ENCODE measurements at places on chromosomes 11 and 22.

DNA sequence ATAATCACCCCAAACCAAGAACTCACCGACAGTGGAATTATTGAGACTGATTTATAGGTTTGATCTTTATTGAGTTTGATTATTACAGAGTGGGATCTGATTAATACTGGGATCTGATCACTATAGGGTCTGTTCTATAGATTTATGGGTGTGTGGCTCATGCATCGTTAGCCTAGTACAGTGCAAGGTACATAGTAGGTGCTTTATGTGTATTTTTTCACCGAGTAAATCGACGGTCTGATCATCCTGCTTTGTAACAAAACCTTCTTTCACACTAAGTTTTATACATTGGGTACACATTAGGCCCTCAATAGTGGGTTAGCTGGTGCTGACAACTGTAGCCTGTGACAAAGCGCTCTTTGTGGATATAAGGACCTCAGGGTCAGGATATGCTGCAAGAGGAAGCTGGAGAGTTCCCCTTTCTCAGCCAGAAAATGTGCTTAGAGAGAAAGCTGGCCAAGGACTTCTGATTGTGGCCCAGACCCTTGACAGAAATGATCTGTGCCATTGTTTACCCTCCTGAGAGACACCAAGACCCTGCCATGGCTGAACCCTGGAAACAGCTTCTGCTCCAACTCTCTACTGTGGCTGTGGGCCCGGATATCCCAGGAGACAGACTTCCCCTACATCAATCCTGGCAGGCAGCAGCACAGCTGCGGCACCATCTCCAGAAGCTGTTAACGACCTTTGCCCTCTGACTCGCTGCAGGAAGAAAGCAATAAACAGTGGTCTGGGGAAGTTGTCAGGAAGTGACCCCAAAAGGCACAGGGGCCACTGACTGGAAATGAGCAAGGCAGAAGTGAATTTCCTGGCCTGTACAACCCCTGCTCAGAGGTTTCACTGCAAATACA, 16.1 kb upstream of the TPP1 start:
- peak; percentile 15 for DNase-seq

DNA sequence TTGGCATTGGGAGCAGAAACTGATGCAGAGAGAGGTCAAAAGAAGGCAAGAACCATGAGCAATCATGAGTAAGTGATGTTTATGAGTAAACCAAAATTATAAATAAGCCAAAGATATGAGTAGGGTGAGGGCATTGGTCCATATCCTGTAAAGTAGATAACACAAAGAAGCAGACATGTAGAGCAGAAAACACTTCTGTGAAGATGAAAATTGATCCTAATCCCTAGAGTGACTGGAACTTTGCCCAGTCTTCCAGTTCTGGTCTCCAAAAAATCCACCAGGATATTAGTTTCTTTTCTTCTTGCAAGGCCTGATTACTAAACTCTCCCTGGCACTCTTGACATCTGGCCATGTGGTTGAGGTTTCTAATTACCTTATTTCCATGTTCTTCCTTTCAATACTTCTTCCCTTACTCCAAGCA, 13.7 kb upstream of the DRD2 start:
- DNase-seq, result peak; percentile 48

DNA sequence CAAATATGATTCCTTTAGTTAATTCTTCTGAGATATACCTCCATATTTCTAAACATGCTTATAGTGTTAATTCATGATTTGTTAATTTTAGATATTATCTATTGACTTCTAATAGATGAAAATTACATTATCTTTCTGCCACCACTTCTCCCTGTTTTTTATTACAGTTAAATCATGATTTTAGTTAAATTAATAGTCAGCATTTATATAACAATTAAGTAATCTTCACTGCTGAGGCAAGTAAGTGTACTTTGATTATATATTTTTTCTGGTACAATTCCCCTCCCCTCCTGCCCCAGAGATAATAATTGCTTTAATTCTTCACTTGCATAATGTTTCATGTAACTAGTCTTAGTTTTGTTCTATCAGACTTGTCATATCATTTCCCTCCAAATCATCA, 5.8 kb downstream of the IL17RA start:
- DNase-seq, result no peak

GRCh38 chr11:122085264-122085663, 30.8 kb downstream of the BLID start:
- no peak for DNase-seq

- no peak for DNase-seq
Observed at GRCh38 chr22:27984001-27984695, 65.1 kb upstream of the PITPNB start.

DNA sequence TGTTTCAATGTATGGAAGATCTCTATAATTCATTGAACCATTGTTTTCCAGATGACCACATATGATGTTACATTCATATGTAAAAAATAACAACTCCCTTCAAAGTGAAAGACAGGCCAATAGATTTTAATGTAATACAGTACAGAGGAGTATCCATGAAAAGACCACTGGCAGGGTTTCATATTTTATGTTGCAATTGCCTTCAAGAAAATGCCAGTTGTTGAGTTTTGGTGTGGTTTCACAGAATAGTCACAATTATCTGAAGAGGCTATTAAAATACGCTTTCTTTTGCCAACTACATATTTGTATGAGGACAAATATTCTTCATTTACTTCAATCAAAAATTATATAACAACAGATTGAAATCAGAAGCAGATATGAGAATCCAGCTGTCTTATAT, 14.3 kb downstream of the AMOTL1 start:
- no peak for DNase-seq

GRCh38 chr11:77299528-77299993, 1.9 kb downstream of the GDPD4 start:
- DNase-seq, result no peak

GRCh38 chr11:34564807-34565241, 51.2 kb upstream of the ELF5 start:
- no peak for DNase-seq

DNA sequence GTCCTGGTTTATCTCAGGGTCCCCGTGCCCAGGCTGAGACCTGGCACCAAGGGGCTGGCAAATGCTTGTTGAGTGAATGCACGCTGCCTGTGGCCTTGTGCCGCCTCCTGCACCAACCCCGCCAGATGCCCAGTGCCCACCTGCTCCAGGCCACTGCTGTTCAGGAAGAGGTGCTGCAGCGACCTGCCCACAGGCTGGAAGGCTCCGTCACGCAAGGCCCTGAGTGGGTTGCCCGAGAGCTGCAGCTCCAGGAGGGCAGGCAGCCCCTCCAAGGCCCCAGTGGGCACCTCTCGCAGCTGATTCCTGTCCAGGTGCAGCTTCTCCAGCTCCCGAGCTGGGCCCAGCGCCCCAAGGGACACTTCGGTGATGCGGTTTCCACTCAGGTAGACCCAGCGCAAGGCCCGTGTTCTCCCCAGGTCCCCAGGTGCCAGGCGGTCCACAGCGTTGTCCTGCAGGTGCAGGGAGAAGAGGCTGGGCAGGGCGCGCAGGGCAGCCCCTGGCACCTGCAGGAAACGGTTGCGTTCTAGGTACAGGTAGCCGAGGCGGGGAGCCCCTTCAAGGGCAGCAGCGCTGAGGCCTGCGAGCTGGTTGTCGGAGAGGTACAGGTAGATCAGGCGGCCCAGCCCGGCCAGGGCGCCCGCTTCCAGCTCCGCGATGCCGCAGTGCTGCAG, 3.6 kb downstream of the CHADL start:
- no peak for DNase-seq

DNA sequence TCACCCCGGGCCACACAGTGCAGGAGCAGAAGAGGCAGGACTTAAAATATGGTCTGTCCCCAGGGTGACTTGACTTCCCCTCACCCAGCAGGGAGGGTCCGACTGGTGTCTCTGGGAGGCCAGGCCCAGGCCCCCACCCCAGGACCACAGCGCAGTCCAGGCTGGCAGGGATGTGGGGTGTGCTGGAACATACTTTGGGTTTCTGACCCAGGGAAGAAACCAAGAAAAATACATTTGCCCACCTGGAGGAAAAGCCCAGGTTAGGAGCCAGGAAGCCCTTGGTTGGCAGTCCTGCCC, 5.2 kb downstream of the C1QTNF6 start:
- DNase-seq, result no peak

GRCh38 chr11:124864176-124864891, 898 bp upstream of the ROBO3 start:
- no peak for DNase-seq

- DNase-seq, result no peak
Observed at GRCh38 chr22:40128989-40129388, 48.7 kb upstream of the TNRC6B start.

DNA sequence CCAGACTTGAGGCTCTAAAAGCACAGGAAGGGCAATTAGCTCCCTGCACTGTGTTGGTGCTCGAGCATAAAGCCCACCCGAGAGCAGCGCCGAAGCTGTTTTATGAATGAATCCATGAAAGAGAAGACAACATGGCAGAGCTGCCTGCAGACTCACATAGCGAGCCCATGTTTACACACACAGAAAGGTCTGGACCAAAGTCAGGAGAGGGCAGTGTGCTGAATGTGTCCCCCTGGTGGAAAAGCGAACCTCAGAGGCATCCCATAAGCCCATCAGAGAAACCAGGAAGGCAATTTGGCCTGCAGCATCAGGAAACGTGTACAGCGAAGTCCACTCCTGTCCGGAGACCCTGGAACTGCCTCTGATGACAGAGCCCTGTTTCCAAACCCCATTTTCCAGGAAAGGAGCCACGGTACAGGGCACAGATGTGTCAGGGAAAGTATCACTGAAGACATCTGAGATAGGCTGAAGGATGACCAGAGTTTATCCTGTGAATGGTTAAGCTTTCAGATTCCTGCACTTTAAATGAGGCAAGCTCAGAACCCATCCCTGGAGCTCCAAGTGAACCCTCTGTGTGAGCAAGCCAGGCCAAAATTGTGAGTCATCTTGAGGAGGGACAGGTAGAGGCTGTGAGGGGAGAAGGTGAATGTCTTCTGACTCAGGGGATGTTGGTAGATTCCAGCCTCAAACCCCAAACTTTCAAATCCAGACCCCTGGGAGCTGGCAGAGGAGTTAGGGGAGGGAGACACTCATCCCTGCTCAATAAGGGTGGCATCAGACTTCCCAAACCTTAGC, 36.9 kb downstream of the CHRDL2 start:
- DNase-seq, result no peak

DNA sequence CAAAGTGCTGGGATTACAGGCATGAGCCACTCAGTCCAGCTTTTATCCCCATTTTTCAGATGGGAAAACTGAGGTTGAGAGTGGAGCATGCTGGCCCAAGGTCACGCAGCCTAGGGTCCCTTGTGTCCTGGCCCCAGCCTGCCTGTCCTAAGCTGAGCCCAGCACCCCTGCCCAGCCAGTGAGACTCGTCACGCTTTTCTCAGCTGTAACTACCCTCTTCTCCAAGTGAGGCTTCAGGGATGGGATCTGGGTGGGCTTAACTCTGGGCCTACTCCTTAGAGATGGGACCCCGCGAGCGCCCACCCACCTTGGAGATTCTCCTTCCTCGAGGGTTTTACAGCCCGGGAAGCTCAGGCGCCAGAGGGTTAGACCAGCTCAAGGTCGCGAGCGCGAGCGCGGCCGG, 390 bp upstream of the TMEM151A start:
- DNase-seq, result no peak

DNA sequence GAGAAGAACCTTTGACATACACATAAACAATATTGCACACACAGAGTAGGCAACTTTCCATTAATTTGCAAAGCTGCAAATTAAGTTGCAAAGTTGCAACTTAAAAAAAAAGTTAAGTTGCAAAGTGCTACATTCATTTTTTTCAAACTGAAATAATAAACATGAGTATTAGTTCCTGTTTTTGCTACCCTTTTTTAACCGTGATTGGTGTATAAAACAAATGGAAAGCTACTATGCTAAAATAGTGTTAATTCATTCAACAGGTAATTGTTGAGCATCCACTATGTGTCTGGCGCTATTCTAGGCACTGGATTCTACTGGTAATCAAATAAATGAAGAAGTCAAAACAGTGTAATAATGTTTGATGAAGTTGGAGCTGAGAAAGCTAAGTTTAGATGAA, 8.1 kb downstream of the ZFP91 start:
- DNase-seq, result no peak

DNA sequence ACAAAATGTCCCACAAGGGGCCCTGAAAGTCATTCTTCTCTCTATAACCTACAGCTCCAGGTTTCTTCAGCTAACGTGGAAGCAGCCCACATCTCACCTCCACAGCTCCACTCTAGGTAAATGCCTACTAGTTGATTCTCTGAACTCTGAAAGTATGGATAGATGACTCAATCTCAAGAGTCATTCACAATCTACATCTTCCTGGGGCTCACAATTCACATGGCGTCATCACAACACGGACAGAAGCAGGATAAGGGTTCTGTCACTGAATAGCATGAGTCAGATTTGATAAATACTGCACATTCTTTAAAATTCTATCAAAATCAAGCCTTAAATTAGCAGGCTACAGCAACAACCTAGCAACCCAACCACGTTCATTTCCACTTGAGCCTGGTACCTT, 96.3 kb downstream of the PLEKHA7 start:
- no peak for DNase-seq

- no peak for DNase-seq
Observed at GRCh38 chr11:116104498-116105174, 600.4 kb upstream of the CADM1 start.

DNA sequence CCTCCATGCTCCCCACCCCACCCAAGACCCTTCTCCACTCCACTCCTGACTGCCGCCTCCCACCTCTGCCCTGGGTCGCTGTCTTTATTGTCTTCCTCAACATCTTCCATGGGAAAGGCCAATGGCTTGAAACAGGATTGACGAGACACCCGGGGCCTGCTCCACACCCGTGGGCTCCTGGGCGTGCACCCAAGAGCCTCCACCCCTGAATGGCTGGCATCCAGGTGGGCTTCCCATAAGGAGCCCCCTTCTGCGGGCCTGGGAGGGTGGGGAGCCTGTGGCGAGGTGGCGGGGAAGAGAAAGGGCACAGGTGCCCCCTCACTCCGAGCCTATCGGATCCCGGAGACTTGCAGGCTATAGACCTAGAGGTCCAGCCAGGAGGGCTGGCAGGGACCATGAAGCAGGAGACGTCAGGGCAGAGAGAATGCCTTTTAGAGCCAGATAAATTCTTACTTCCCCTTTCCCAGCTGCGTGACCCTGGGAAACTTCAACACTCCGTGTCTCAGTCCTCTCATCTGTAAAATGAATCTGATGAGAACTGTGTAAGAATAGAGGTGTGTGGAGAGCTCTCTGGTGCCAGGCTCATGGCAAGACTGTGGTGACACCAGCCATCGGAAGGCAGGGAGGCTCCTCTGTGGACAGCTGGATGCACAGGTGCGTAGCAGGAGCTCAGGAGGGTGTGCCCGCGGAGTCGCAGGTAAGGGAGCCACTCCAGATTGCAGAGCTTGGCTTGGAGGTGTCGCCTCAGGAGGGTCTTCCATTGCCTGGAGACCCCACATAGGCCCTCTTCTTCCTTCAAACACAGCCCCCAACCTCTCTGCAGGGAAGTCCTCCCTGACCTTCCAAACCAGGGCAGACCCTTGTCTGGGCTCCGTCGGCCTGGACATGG, 53.9 kb downstream of the SMIM38 start:
- DNase-seq, result no peak

Measured in NCI-H526 (cell line).